ENCODE measurements at places on chromosomes 1 and 21.

- peak; percentile 39 for DNase-seq
Observed at GRCh38 chr1:216310776-216311175, 112.5 kb downstream of the USH2A start.

- no peak for DNase-seq
Observed at GRCh38 chr1:2125350-2126211, 69.0 kb downstream of the FAAP20 start.

DNA sequence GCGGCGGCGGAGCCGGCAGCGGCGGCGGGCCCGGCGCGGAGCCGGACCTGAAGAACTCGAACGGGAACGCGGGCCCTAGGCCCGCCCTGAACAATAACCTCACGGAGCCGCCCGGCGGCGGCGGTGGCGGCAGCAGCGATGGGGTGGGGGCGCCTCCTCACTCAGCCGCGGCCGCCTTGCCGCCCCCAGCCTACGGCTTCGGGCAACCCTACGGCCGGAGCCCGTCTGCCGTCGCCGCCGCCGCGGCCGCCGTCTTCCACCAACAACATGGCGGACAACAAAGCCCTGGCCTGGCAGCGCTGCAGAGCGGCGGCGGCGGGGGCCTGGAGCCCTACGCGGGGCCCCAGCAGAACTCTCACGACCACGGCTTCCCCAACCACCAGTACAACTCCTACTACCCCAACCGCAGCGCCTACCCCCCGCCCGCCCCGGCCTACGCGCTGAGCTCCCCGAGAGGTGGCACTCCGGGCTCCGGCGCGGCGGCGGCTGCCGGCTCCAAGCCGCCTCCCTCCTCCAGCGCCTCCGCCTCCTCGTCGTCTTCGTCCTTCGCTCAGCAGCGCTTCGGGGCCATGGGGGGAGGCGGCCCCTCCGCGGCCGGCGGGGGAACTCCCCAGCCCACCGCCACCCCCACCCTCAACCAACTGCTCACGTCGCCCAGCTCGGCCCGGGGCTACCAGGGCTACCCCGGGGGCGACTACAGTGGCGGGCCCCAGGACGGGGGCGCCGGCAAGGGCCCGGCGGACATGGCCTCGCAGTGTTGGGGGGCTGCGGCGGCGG, 1.0 kb downstream of the ARID1A start:
- DNase-seq: peak; percentile 17

- DNase-seq: no peak
Observed at GRCh38 chr1:18719786-18720451, 89.3 kb downstream of the PAX7 start.

DNA sequence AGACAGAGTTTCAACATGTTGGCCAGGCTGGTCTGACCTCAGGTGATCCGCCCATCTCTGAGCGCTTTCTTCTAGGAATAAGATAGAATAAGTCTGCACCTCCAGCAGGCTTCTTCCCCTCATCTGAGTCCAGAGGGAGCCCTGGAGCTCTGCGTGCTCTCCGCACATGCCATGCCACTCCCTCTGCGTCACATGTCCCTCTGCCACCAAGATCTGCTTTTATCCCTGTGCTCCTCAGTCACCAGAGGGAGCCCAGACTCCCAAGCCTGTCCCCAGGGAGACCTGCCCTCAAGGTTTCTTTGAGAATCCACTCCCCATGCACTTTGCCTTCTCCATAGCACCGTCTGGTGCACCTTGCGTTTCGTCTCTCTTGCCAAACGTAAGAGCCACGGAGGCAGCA, 213.0 kb downstream of the CAMTA1 start:
- DNase-seq: no peak

DNA sequence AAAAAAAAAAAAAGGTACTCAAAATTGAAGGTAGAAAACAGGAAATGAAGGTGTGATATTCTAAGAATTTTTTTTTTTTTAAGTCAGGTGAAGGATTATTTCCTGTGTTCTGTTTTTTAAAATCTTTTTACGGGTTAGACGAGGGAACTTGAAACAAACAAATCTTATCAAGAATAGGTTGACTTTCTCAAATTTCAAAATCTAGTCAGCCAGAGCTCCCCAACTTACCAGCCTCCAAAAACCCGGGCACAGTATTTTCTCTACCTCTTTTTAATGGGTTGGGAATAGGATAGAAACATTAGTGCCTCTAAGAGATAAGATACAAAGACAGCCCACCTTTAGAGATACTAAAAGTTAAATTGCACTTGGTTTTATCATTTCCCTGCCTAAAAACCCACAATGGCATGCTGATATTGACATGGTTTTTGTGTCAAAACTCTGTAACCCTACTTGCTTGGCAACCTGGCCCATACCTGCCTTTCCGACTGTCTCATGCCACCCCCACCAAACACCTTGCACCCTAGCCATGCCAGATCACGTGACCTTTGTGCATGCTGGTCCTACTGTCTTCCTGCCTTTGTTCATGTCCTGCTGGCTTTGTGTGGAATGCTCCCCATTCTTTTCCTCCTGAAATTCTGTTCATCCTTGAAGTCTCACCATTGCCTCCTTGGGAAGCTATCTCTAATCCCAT, 4.2 kb downstream of the RCAN3 start:
- no peak for DNase-seq

DNA sequence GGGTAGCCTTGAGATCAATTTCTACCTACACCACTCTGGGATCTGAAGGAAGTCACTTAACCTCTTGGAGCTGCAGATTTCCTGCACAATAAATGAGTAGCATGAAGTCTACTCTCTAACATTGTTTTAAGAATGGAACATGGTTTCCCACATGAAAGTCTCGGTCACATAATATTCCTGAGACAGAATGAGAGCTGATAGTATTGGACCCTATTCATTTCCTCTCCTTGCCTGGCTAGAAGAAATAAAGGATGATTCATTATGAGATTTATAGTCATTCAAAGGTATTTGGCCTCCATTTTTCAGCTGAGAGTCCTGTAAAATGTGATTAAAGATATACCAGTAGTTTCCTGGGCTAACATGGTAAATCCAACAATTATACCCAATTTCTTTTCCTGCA, 56.7 kb downstream of the ARHGAP29 start:
- DNase-seq: no peak

DNA sequence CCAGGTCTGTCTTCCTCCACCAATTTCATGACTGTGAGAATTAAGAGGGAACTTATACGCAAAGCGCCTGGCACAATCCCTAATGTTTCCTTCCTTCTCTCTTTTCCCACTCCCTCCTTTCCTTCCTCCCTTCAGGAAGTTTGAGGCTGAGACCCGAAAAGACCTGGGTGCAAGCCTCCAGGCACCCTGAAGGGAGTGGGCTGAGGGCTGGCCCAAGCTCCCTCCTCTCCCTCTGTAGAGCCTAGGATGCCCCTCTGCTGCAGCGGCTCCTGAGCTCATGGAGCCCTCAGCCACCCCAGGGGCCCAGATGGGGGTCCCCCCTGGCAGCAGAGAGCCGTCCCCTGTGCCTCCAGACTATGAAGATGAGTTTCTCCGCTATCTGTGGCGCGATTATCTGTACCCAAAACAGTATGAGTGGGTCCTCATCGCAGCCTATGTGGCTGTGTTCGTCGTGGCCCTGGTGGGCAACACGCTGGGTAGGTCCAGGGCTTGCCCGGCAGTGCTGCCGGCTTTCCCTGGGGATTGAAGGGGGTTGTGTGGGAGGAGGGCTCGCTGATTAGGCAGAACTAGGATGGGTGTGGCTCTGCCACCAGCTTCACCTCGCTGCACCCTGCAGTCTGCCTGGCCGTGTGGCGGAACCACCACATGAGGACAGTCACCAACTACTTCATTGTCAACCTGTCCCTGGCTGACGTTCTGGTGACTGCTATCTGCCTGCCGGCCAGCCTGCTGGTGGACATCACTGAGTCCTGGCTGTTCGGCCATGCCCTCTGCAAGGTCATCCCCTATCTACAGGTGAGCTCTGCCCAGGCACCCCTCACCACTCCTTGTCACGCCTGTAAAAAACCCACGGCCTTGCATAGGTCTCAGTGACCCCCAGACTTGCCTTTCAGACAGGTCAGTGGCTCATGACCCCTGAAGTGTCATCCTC, 1.7 kb downstream of the HCRTR1 start:
- no peak for DNase-seq

GRCh38 chr1:39757501-39757900, 13.6 kb downstream of the OXCT2 start:
- no peak for DNase-seq

All from NCI-H345 (cell line).